ENCODE measurements at places on chromosomes 6 and 20.

DNA sequence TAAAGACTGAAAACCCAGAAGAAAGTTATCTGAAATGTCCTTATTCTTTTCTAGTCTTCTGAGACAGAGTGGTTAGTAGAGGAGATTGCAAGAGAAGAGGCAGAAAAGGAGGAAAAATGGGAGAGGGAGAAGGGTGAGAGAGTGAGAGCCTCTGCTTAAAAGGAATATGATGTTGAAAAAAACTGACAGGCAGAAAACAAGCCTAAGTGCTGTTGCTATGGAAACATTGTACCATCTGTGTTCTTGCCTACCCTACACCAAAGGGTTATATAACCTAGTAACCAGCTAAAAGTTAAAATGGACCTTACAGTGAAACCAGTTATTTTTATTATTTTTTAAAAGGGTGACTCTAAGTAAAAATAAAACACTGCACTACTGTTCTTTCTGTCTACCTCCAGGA, 28.3 kb upstream of the SH3BGRL2 start:
- DNase-seq = no peak

GRCh38 chr20:38023181-38024001, 9.9 kb downstream of the TTI1 start:
- no peak for DNase-seq

- DNase-seq = no peak
Observed at GRCh38 chr6:51617751-51618150, 469.7 kb downstream of the PKHD1 start.

- DNase-seq = no peak
Observed at GRCh38 chr6:91173651-91174050, 586.8 kb upstream of the MAP3K7 start.

GRCh38 chr20:54227241-54227640, 19.4 kb downstream of the PFDN4 start:
- DNase-seq = no peak

DNA sequence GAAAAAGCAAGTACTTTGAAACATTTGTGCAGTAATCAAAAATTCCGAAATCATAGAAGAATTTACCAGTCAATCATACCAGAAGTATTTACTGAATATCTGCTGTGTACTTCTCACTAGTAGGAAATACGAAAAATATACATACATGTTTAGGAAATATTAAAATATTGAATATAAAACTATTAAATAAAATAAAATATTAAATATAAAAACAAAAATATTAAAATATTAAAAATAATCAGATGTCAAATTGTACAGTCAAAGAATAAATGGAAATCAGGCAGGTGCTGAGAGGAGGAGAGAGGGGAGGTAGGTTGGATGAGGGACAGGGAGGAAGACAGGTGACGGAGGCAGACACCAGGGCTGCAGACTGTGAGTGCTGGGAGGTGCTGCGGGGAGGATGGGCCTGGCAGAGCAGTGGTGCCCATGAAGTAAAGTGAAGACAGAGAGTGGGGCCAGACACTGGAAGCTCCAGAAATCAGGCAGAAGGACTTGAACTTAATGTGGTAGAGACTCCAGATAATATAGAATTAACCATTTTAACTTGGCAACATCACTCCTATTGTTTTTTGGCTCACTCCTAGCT, 55.9 kb downstream of the PRKN start:
- DNase-seq = no peak

DNA sequence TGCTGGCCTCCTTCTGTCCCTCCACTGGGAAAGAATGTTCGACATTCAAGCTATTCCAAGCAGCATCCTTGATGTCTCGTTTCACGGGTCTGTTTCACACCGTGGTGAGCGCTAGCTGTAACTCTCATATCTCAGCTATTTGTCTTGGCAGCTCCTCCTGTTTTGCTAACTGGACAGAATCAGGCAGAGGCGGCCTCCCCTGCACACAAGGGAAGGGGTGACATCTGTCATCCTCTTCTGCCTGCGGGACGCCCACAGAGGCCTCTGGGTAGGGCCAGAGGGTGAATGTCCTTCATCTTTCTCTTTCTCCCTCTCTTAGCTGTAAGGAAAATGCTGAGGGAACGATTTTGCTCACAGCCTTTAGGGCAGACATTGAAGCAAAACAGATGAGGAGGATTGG, 232.8 kb upstream of the GMDS start:
- no peak for DNase-seq

DNA sequence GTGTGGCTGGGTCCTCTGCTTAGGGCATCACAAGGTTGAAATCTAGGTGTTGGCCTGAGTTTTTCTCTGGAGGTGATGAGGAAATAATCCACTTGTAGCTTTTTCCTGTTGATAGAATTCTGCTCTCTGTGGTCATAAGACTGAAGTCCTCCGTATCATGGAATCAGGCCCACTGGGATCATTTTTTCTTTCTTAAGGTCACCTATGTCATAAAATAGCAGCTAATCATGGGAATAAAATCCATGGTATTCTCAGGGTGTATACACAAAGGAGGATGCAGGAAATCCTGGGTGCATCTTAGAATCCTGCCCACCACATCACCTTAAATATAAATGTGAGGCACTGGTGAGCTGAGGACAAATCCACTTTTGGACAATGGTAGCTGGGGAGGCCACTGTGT, 72.7 kb downstream of the PRDM1 start:
- DNase-seq = no peak

GRCh38 chr6:75012018-75012417, 193.8 kb downstream of the COL12A1 start:
- no peak for DNase-seq

GRCh38 chr20:62031462-62032092, 34.1 kb downstream of the TAF4 start:
- DNase-seq = no peak

GRCh38 chr20:7790189-7790588, 150.1 kb downstream of the HAO1 start:
- no peak for DNase-seq

GRCh38 chr20:37202267-37202943, 23.1 kb upstream of the MROH8 start:
- no peak for DNase-seq

DNA sequence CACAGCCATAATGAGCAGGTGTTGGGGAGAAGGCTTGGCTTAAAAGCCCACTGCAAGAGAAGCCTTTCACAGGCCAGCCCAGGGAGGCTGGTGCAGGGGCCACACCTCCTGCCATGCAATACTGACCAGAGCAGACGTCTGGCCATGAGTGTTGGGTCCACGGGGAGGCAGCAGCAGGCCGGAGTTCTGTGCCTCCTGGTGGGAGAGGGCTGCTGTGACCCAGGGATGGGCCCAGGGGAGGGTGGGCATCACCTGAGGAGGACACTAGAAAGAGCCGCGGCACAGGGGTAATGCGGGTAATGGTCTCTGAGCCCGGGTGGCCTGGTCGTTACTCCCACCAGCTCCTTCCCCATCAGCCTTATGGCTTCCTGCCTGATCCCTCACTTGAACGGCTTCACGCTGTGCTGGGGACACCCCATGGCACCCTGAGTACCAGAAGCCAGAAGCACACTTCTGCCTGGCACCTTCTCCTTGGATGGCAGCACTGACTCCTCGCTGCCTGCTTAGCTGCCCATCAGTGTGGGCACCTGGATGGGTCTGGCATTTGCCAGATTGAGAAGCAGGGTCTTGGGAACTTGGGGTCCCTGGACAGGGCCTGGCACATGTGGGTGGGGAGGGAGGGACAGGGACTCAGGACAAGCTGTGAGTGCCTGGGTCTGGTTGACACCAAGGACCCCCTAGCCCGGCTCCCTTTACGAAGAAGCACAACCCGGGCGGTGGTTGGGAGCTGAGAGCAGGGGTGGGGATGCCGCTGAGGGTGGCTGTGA, 108.8 kb downstream of the ASXL1 start:
- no peak for DNase-seq

DNA sequence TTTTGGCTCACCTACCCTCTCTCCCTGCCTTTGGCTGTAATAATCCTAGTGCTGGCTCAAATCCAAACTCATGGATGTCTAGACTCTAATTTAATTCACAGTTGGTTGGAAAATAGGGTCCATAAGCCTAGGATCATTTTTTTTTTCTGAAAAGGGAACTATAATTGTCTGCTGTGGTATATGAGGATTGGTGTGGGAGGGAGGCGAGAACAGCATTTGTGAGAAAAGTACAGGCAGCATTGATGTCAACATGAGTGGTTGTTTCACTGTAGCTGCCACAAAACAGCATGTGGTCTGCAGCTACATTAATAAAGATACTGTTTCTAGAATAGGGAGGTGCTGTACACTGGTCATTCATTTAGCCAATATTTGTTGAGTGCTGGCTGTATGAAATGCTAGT, 18.6 kb upstream of the POLR1H start:
- DNase-seq = no peak

DNA sequence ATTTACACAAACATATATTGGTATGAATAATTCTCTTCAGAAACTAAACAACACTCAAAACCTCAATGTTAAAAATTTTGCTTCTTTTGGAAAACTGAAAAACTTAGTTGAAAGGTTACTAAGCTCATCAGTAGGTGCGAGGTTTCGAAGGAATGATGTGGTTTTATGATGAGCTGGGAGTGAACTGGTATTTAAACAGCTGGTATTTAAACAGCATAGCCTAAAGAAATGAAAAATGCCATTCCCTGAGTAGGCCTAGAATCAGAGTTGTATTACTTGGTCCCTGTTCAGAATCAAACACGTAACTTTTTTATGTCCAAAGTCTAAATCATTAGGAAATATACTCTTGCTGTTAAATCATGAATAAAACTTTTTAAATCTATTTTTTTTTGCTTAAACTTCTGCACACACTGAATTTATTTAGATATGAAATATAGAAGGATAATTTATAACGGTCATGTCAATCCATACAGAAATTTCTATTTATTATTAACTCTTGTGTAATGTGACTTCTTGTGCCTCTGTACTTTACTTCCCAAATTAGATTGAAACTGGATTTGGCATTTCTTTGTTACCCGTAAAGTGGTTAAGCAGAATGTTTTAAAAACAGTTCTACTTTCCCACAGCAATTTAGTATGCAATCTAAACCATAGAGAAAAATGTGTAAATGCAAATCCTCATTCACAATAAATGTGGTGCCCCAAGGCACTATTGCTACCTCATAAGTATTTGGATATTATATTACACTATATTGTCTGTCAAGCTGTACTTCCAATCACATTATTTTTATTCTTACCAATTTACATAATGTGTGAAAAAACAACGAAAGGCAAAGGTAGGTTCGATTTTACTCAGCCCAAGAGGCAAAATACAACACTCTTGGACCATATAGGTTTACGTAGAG, 124.1 kb downstream of the HS3ST5 start:
- DNase-seq = no peak

DNA sequence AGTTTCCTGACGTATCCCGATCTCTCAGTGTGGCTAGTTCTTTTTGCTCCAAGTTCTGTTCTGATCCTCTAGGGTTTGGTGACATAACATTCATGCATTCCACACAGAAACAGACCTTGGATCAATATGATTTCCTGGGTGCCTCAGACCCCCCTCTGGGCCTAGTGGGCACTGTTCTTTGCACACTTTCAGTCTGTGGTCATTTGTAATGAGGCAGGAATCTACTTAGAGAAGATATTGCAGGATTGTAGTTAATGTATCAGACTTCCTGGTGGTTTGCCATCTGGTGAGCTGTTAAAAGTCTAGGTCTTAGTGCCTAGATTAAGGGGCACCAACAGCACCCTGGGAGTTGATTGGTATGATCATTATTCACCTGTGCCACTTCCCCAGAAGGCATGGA, 7.5 kb downstream of the BEND6 start:
- DNase-seq = no peak

GRCh38 chr6:8047541-8048292, 16.5 kb downstream of the BLOC1S5 start:
- DNase-seq = no peak

GRCh38 chr6:22145823-22146677, 150.8 kb downstream of the PRL start:
- DNase-seq = no peak

DNA sequence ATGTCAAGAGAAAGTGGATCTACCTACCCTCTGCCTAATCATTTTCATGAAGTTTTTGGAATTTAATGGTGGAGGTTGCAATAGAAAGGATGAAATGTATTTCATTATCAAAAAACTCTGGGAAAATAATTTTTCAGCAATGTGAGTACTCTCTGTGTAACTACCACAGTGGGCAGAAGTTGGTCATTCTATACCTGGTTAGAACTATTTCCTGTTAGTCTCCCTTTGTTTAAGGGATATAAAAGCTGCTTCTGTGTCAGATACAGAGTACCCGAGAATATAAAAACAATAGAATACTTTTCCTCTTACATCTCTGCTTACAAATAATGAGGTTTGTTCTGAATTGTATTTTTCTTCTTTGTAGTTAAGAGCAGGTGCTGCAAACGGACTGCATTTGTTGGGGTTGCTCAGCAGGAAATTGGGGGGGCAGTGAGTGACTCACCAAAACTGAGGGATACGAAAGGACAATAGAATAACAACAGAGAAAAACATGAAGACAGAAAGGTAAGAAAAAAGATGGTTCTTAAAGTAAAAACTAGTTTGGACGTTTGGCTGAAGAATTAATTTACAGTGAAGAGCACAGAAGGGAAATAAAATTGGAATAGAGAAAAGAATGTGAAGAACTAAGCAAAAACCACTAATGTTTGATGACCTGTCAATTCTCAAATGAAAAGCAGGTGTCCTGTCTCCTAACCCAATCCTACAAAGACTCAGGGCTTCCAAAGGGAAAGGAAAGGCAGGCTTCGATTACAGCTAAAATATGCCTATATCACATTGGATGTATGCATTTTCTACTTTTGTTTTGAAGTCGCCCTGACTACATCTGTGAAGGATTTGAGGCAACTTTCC, 703.1 kb downstream of the RFPL4B start:
- DNase-seq = no peak

DNA sequence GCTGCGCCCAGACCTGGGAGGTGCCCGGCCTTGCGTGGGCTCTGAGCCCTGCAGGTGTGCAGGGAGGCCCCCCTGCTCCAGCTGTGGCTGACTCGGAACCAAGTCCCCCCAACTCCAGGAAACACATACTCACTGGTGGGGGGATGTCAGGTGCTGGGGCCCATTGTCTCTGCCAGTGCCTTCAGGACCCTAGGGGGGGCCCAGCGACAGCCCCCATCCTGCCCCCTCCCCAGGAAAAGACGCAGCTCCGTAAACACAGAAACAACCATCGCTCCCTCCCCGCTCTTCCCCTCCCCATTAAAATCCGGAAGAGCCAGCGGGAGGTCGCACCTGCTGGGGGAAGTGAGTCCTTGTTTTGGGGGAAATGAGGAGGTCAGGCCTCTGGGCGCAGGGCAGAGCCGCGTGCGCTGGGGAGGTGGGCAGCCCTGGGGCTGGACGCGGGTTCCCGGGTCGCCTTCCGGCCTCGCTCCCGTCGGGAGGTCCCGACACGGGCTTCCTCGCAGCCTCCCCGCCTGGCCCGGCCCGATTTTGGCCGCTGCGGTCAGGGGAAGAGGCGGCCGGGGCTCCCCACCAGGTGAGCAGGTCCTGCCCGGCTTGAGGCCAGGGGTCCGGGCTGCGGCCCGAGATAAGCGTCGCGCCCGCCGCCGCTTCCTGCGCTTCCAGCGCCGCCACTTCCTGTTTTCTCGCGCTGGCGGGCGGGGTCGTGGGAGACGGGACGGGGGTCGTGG, 6.2 kb downstream of the C20orf204 start:
- no peak for DNase-seq

- DNase-seq = no peak
Observed at GRCh38 chr6:50589751-50590470, 123.4 kb upstream of the TFAP2D start.
